Fibroblast of villous mesenchyme (primary cell): ENCODE measurements at places on chromosomes 5 and 9. TPM values are rescaled to one million over a fixed set of nuclear protein-coding genes. Genes with fewer than 3 reads are reported as not detected.
A peak's percentile ranks its signal among the peaks of the same experiment; 100 is the strongest.

The CCDC192 gene
- total RNA-seq, result not detected in 2 replicates

- DNase-seq, result no peak
Observed at GRCh38 chr9:120310035-120310434, 269.9 kb downstream of the CDK5RAP2 start.

The GFI1B gene
- under 0.01 and 0.32 TPM in 2 replicates for total RNA-seq

DNA sequence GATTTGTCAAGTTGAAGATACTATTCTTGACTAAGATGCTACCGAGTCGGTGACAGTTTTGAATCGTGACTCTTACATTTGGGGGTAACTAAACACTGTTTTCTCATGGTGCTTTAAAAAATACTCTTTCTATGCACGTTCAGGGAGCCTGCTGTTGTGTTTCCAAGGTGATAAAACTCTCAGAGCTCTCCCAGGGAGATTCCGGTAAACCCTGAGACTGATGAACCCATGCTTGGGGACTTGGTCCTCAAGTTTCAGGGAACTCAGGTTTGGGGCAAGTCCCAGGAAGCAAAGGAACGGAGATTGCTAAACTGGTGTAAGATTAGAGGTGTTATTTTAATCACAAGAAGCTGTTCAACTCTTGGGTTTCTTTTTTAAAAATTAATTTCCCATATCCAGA is 1.4 kb downstream of the GDA start:
- DNase-seq, result no peak

DNA sequence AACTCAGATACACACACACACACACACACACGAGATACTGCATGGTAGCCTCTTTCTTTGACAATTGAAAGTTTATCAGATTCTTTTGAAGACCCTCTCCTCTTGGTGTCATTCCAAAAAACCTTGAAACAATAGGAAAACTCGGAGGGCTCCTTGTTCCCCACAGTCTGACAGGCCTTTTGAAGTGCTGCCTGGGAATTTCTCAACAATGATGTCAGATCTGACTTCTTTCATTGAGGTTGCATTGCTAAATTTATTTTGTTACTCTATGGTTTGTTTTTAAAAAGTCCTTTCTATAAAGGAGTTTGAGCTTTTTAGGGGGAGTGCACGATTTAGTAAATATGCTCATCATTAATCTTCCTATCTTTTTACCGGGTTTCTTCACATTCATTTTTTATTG is 583.9 kb downstream of the SEMA5A start:
- DNase-seq, result peak; percentile 20

The C5orf52 gene
- not detected in 2 replicates for total RNA-seq

- DNase-seq, result no peak
Observed at GRCh38 chr9:89983411-89983810, 378.6 kb downstream of the GADD45G start.

The TSSK1B gene
- total RNA-seq, result 0.43 and 0.64 TPM in 2 replicates

The SPATA31E1 gene
- total RNA-seq, result not detected in 2 replicates

DNA sequence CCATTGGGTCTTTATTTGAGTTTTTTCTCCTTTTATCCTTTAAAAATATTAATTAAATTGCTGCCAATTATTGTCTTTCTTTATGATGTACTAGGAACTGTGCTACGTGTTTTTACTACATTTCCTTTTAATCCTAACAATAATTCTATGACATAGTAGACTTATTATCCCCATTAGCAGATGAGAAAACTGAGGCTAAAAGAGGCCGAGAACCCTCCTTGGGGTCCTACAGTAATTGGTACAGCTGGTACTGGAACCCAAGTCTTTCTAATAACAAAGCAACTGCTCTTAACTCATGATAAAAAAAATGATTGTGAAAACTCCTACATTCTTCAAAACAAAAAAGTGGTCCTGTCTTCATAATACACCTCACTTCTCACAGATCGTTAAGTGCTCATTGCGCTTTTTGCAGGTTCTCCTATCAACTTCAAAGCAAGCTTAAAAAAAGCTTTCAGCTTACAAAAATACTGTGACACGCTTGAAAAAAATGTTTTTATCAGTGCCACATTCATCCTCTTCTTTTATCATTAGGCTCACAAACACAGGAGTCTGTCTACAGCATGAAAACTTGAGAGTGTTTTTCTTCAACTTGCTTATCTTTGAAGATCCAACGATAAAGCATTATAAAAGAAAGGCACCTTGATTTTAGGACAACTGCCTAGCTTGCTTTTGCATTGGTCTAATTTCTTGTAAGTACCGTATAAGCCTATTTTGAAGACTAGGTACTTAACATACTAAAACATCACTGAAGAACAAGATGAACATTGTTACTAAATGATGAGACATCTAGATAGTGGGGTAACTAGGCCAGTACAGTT is 32.4 kb downstream of the FYB1 start:
- no peak for DNase-seq

- no peak for DNase-seq
Observed at GRCh38 chr9:95479330-95479729, 37.4 kb downstream of the PTCH1 start.

DNA sequence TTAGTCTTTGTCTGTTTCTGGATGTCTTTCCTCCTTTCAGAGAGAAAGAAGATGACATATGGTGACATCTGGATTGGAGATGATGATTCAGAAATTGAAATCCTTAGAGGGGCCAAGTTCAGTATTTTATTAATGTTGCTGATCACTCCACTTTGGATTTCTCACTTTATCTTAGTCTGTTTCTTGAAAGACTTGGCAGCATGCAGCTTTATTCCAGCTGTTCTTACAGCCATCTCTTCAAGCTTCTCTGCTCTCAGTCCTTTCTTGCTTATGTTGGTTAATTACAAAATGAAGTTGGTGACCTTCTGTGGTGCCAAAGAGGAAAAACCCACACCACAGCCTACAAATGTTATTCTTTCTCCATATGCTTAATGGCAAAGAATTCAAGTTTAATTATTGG is 62.1 kb downstream of the SNCAIP start:
- DNase-seq, result no peak

GRCh38 chr9:84997472-84997871 is 327.9 kb downstream of the NTRK2 start:
- no peak for DNase-seq

- no peak for DNase-seq
Observed at GRCh38 chr9:137351781-137352501, 49.9 kb upstream of the NRARP start.

The FGF1 gene
- 8.7 and 16.0 TPM in 2 replicates for total RNA-seq

The IFNA21 gene
- not detected in 2 replicates for total RNA-seq

- no peak for DNase-seq
Observed at GRCh38 chr5:4831325-4831724, 308.8 kb upstream of the ADAMTS16 start.

GRCh38 chr5:127101533-127101932 is 28.2 kb upstream of the C5orf63 start:
- DNase-seq, result no peak

GRCh38 chr9:27468462-27469110 is 55.5 kb upstream of the IFNK start:
- peak; percentile 62 for DNase-seq

- no peak for DNase-seq
Observed at GRCh38 chr5:112306956-112307355, 112.1 kb downstream of the EPB41L4A start.

GRCh38 chr9:115770521-115770920 is 383.1 kb upstream of the PAPPA start:
- DNase-seq, result peak; percentile 17

The KIF12 gene
- not detected in 2 replicates for total RNA-seq

The MSX2 gene
- total RNA-seq, result 0.32 and 0.43 TPM in 2 replicates

DNA sequence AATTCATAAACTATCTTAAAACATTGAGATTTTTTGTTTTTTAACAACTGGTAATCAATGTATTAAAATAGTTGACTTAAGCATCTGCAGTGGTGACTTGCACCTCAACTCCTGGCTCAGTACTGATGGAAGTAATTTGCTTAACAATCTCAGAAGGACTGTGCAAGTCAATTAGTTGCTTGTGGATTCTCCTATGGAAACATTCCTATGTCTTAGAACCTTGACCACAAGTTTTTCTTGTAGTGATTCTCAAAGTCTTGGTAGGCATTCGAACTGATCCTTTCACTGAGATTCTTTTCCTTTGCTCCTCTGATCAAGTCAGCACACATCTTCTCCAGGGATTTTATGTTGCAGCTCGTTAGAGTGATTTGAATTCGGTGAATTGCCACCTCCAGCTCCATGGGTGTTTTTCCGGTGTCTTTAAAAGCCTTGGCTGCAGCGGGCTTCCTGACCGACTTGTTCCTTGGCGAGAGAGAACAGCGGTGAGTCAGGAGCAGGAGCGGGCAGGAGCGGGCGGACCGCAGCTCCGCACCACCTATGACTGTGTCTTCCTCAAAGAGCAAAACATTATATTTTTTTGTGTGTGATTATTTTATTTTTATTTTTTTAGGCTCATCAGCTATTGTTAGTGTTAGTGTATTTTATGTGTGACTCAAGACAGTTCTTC is 21.1 kb downstream of the HMGXB3 start:
- DNase-seq, result no peak
